ENCODE measurements at places on chromosomes 7 and 10.

GRCh38 chr7:113764401-113765035 is 154.3 kb downstream of the PPP1R3A start:
- DNase-seq, result no peak

GRCh38 chr7:100804681-100805431 is 22.5 kb downstream of the EPHB4 start:
- DNase-seq, result no peak

DNA sequence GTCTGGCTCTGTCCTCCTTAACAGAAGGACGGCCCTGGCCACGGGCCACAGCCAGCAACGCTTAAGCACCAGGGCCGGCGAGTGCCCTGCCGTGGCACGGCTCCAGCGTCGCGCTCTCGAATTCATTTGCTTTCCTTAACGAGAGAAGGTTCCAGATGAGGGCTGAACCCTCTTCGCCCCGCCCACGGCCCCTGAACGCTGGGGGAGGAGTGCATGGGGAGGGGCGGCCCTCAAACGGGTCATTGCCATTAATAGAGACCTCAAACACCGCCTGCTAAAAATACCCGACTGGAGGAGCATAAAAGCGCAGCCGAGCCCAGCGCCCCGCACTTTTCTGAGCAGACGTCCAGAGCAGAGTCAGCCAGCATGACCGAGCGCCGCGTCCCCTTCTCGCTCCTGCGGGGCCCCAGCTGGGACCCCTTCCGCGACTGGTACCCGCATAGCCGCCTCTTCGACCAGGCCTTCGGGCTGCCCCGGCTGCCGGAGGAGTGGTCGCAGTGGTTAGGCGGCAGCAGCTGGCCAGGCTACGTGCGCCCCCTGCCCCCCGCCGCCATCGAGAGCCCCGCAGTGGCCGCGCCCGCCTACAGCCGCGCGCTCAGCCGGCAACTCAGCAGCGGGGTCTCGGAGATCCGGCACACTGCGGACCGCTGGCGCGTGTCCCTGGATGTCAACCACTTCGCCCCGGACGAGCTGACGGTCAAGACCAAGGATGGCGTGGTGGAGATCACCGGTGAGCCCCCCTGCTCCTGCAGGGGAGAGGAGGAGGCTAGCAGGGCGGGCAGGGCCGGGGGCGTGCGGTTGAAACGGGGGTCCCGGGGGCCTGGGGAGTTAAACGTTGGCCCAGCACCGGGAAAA is at the start of gene HSPB1:
HSPB1 (plus strand) TSS at position 327 of the 855 bp plus-strand sequence; CDS start at position 367, 40 bp downstream.
- DNase-seq, result peak; percentile 85

DNA sequence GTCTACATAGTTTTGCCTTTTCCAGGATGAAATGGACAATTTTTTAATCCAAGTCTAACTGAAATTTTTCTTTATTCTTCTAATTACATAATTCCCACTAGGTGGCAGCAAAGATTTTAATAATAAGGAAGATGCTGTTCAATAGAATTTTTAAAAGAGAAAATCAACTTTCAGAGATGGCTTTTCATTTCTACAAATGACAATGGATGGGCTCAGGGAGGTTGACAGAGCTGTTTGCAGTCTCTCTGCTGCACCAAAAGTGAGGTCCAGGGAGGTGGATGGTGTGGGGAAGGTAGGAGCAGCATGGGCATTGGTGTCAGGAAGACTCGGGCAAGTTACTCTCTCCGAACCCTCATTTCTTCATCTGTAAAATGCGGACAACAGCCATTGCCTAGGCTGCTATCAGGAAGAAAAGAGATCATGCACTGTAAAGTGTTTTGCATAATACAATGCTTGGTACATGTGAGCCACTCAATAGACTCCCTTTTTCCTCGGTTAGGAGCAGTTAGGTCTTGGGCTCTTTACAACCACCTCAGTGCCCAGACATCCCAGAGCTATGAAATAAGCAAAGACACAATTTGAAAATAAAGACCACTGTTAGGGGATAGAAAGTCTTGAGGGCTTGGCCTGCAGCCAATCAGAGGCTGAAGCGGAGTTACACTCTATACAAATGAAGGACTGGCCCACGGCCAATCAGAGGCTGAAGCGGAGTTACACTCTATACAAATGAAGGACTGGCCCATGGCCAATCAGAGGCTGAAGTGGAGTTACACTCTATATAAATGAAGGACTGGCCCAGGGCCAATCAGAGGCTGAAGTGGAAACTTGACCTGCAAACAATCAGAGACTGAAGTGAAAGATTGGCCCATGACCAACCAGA is 107.1 kb downstream of the ABLIM1 start:
- no peak for DNase-seq

- peak; percentile 49 for DNase-seq
Observed at GRCh38 chr10:5840314-5841307, 27.4 kb upstream of the GDI2 start.

DNA sequence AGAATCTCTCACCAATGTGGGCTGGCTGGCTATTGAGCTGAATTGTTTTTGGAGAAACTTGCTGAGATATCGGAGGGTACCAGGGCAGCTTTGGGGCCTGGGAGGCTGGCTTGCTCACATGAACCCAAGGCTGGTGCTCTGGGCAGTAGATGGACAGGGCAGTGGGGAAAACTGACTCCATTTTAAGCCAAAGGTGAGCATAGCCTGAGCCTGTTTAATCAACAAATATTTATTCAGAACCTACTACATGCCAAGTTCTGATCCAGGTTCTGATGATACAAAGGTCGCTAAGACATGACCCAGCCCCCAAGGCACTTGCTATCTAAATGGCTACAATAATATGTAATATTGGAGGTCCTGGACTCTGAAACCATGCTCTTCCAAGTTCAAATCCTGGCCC is 86.6 kb downstream of the BUB3 start:
- DNase-seq, result no peak

DNA sequence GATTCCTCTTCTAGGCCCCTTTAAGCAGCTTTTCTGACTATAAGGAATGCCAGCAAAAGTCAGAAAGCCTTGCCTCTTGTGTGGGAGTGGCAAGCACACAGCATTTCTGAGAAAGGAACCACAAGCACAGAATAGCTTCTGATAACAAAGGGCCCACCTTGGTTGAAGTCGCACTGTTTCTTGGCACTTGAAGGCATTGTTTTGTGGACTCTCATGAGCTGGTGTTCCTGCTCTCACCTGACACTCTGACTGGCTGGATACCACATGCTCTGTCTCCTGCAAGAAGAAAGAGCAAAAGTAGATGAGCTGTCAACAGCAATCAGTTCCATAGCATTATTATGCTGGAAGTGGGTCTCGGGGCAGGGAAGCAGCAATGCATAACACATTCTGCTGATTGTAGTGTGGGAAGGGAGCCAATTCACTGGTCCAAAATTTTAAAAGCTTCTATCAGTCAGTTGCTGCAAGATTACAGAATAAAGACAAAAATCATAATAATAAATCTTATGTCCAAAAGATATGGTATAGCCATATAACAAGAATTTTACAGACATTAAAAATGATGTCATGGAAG is 38.4 kb downstream of the FAM13C start:
- DNase-seq, result no peak

DNA sequence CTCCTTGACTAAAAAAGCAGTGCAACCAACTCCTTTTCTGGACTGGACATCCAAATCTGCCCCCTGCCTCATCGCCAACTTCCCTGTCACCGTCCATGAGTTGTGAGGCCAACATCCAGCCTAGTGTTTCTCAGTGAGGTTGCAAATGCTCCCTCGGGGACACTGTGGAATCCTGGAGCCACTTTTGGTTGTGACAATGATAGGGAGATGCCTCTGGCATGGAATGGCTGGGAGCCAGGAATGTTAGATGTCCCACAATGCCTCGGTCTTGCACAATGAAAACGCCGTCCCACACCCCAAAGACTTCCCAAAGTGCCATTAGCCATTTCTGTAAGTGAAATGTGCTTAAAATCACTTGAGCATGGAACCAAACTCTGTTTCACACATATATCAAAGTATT is 105.2 kb downstream of the OSBPL3 start:
- no peak for DNase-seq

DNA sequence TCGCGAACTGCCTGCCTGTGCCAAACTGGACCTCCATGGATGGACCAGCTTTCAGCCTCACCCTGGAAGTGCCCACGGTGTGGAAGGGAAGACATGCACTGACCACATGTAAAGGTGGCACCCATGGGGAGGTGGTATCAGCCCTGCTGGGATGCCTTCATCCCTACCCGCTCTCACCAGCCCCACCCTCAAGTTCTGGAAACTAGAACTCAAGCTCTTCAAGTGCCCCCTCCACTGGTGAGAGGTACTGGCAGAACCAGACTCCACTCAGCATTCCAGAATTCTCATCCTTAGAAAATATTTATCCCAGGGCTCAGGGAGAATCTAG is 5.9 kb downstream of the ZNF488 start:
- no peak for DNase-seq

GRCh38 chr7:69860486-69860885 is 262.2 kb downstream of the AUTS2 start:
- DNase-seq, result no peak

DNA sequence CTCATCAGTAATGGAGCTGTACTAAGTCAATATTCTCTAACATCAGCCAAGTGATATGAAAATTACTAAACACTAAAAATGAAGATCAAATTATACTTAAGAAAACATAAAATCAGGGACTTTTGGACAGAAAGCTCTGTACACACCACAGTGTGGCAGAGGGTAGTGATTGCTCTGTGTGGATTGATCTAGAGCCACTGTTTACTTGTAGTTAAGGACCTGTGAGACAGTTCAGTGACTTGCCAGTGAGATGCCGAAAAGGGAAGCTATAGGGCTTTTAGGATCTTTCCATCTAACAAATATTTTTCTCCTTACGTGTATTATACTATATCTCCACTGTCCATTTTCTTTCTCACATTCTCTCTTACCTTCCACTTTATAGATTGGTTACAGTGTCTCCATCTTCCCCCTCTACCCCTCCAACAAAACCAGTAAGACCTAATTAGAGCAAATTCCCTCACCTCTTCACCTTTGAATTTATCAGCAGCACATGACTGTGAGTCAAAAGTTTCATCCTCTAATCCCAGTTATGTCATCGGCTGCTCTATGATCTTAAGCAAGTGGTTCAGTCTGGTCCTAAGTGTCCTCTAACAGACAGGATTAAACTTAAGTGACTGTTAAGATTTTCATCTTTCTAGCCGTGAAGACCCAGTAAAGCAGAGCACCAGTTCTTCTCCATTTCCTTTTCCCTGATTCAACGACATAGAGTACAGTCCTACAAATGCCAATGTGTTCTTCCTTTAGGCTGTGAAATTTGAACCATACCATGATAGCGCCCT is 6.9 kb downstream of the PIK3CG start:
- DNase-seq, result no peak

DNA sequence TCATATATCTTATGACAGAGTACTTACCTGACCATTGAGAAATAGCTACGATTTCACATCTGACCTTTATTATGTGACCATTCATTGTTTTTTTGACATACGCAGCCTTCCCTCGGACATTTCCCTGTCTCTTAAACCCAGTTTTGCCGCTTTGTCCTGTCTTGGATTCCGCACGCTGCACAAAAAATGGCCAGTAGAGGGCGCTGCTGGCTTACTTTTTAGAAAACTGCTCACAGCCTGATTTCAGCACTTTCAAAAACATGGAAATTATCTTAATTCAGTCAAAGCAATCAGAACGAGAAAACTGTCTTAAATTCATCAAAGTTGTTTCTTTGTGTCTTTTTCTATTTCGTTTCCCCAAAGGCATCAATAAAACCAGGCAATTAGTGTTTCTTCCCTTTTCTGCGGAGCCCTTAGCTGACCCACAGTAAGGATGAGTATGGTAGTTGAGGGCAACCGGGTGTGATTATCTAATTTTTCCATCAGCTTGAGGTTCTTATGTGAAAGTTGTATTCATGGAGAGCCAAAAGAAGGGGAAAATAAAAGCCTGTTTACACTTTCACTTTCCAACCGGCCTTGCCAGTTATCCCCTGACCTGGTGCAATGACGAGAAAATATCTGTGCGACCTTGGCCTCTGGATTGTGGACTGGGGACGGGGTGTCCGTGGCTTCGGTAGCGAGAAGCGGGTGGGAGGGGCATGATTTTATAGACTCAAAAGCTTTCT is 144.4 kb downstream of the DYNC1I1 start:
- peak; percentile 69 for DNase-seq

- DNase-seq, result no peak
Observed at GRCh38 chr7:39304668-39305405, 261.4 kb upstream of the YAE1 start.

GRCh38 chr7:159015454-159016410 is 128.9 kb downstream of the VIPR2 start:
- DNase-seq, result peak; percentile 12

GRCh38 chr10:5500162-5500670 is 846 bp upstream of the CALML5 start:
- DNase-seq, result no peak

- DNase-seq, result no peak
Observed at GRCh38 chr10:125812128-125812750, 10.8 kb downstream of the UROS start.

DNA sequence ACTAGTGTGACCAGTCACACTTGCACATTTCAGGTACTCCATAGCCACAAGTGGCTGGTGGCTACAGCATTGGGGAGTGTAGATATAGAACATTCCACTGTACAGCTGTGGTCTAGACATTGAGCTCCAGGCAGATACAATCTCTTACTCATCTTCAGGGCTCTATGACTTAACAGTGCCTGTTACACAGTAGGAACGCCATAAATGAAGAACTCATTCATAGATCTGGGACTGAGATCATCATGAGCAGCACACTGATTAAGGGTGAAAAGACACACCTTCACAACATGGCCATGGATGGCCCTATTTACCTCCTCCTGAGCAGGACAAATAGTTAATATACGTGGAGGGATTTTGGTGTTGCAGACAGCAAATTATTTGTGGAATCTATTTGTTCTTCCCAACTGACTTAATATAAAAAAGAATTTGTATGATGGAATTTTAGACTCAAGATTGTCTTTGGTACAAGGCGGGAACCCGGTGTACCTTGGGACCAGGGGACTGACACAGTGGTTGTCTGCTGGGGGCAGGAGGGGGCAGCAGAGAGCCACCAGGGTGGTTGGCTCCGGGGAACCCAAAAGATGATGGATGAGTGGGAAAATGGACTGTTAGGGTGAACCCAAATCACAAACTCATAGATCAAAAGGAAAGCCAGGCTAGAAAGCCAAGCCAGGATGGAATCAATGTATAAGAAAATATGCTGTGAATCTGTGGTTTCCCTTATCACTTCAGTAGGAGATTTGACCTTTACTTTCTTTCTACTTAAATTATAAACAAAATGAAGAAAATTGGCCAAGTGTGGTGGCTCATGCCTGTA is 24.3 kb upstream of the CPA2 start:
- DNase-seq, result peak; percentile 19

- DNase-seq, result no peak
Observed at GRCh38 chr10:111233439-111233838, 156.6 kb downstream of the ADRA2A start.

DNA sequence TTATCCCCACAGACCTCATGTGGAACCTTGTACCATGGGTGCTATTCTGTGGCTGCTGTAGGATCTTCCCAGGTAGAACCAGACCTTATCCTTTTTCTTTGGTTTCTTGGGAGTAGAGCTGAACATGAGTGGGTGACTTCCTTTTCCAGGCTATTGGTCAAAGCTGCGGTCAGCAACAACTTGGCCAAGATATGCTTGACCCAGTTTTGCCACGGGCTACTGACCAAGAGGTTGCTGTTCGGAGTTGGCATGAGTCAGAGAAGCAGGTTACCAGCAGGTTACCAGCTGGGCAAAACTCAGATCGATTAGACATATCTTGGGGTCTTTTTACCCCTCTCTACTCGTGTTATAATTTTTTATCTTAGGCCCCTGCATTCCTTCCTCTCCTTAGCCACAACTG is 36.7 kb upstream of the HDAC9 start:
- DNase-seq, result no peak

GRCh38 chr7:157825325-157825724 is 488.5 kb downstream of the DNAJB6 start:
- DNase-seq, result no peak
